Camera-type eye (tissue), 1 donor: ENCODE measurements at places on chromosomes 12 and 14. TPM values are rescaled to one million over a fixed set of nuclear protein-coding genes. Genes with fewer than 3 reads are reported as not detected.

The OTOGL gene
- 0.60 TPM for total RNA-seq

The STON2 gene
- 338 TPM for total RNA-seq

The SLC8A3 gene
- total RNA-seq = 12.2 TPM

The PLEKHD1 gene
- total RNA-seq = 2.0 TPM

The LHX5 gene
- total RNA-seq = not detected

The SNRNP35 gene
- total RNA-seq = 21.9 TPM

The ANG gene
- 5.1 TPM for total RNA-seq

The IFNG-AS1 gene
- 4.9 TPM for total RNA-seq

The NTF3 gene
- total RNA-seq = 3.3 TPM
